Nasal cavity respiratory epithelium epithelial cell of viscerocranial mucosa (primary cell): ENCODE measurements at places on chromosomes 11 and 22. TPM values are rescaled to one million over a fixed set of nuclear protein-coding genes. Genes with fewer than 3 reads are reported as not detected.

PHOX2A gene
- total RNA-seq = not detected in 2 replicates

RHOD gene
- total RNA-seq = 106 and 199 TPM in 2 replicates

TNNT3 gene
- total RNA-seq = 1.3 TPM in 1 of 2 replicates, not detected in the other

TMEM151A gene
- under 0.01 and 0.07 TPM in 2 replicates for total RNA-seq

PARVG gene
- total RNA-seq = not detected in 2 replicates

MYRF gene
- total RNA-seq = under 0.01 and 0.93 TPM in 2 replicates

TUG1 gene
- 40.0 and 87.4 TPM in 2 replicates for total RNA-seq

AGBL2 gene
- 0.34 and 0.78 TPM in 2 replicates for total RNA-seq

RFPL1 gene
- total RNA-seq = not detected in 2 replicates

SLC22A12 gene
- not detected in 2 replicates for total RNA-seq

MYBPC3 gene
- not detected in 2 replicates for total RNA-seq

LRRN4CL gene
- total RNA-seq = 0.14 and 1.4 TPM in 2 replicates
